ENCODE measurements at places on chromosomes 6 and 20.

DNA sequence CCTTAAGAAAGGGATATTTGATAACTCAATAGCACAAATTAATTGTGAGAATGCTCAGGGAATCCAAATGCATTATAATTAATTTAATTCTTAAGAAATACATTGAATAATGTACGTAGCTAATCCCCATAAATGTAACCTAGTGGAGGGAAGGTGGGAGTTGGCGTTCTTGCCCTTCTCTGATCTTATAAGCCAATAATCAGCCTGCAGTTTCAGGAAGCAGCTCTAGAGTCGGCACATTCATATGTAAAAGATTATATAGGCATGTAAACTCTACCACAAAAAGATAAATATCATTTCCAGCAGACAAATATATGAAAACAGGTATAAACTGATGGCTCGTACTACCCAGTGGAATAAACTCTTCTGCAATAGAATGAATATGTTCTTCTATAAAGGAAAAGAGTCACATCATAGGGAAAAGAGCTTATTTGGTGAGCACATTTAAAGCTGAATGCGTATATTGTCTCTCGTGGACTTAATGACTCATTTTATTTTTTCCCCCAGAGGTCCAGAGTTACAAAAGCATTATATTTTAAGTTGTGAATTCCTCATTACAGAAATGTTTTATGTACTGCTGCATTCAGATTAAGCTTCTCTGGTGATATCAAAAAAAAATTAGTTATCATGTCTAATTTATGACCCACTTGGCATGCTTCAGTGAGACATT lies 112.2 kb downstream of the TFAP2A start:
- DNase-seq, result no peak

- DNase-seq, result no peak
Observed at GRCh38 chr6:33197431-33198048, 2.9 kb downstream of the RXRB start.

DNA sequence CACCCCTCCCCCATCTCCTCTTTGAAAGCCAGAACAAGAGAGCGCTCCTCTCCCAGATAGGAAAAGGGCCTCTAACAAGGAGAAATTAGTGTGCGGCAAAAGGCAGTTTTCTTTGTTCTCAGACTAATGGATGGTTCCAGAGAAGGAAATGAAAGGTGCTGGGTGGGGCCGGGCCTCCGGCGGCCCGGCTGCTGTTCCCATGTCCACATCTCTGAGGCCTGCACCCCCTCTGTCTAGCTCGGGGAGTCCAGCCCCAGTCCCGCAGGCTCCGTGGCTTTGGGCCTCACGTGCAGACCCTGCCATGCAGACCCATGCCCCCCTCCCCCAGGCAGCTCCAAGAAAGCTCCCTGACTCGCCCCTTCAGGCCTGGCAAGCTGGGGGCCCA lies 35.8 kb upstream of the MRGBP start:
- DNase-seq, result no peak

GRCh38 chr6:5782783-5783547 lies 223.8 kb downstream of the NRN1 start:
- no peak for DNase-seq

- DNase-seq, result no peak
Observed at GRCh38 chr6:34239500-34239825, 2.8 kb downstream of the HMGA1 start.

DNA sequence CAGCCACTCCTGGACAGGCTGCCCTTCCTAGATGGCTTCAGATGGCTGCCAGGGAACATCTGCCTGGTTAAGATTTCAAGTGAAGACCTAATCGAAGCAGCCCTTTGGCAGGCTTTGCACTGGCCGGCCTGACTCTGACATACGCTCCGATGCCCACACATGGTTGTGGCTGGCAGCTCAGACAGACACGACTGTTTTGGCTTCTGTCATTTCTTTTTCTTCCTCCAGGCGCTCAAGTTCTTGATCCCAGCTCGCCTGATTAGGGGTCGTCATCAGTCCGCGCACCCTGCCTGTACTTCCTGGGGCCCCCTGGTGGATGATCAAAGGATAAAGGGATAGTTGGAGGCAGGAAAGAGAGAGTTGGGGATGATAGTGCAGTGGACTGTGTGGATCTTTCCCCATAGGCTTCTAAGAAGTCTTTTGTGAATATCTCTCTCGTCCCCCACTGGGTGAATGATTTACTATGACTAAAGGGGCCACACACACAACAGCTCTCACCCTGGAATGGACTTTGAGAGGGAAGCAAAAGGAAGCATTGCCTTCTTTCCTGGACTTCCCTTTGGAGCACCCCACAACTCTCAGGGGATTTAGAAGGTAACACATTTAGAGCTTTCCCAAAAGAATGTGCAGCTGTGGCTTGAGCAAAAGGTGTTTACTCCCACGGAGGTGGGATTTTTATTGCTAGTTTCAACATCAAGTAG lies 21.4 kb upstream of the TRAM2 start:
- no peak for DNase-seq

DNA sequence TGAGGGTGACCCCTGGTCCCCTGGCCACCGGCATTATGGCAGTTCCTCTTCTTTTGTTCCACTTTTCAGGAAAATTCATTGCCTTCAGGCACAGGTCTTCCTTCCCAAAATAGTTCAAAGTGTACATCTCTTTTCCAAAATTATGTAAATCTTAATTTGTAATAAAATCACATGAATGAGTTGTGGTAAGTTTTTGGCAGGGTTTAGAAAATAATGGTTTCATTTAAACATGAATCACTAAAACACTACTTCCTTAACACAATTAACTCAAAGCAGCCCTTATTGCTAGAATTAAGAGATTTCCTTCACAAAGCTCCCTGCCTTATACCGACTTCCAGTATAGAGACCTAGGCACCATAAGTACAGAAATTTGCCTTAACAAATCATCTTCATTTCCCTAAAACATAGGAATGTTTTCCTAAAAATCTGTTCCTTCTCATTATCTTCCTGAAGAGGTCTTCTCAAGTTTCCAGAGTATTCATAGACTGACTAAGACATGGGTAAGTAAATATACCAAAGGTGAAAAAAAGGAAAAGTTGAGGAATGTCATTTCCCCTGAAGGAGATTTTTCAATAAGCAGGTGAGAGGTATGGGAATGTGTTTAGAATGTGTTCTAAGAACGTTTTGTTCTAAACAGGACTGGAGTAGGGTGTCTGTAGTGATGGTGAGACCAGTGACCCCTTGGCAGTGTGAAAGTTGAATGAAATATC lies 148.2 kb upstream of the CITED2 start:
- no peak for DNase-seq

- DNase-seq, result peak; percentile 85
Observed at GRCh38 chr6:32933661-32934085, 7.2 kb downstream of the HLA-DMB start.

GRCh38 chr20:51156041-51156982 lies 133.4 kb upstream of the KCNG1 start:
- no peak for DNase-seq

GRCh38 chr6:5865506-5866031 lies 141.2 kb downstream of the NRN1 start:
- no peak for DNase-seq

- no peak for DNase-seq
Observed at GRCh38 chr6:34457382-34457741, 8.5 kb upstream of the PACSIN1 start.

GRCh38 chr20:37518606-37519507 lies 2.2 kb upstream of the NNAT start:
- DNase-seq, result no peak

DNA sequence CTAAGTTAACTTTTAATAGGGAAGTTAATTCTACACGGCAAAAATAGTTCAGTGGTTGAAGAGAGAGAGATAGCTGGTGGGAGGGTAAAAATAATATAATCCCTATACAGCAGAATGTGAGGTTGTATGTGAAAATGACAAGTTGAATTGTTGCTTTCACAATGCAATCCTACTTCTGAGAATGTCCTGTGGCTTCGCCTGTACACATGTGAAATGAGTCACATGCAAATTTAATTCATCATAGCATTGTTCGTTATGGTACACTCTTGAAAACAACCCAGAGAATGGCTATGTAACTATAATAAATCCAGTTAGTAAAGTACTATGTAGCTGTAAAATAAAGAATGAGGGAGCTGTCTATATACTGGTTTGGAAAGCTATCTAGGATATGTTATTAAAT lies 46.0 kb upstream of the HINT3 start:
- no peak for DNase-seq

DNA sequence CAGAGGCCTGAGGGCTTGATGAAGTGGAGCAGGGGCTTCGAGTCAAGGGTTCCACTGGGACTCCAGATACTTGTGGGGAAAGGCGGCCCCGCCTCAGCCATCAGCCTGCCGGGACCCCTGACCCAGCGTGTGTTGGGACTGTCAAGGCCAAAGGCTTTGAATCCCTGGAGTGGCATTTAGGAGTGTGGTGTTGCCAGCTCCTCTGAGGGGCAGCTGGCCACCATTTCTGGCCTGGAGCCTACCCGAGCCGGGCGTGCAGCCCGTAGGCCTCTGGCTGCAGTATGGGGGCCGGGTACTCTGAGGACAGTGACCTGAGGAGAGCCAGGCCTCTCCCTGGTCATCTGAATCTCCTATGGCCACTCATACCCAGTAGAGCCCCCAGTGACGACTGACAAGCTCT lies 40.0 kb downstream of the RRBP1 start:
- DNase-seq, result no peak

DNA sequence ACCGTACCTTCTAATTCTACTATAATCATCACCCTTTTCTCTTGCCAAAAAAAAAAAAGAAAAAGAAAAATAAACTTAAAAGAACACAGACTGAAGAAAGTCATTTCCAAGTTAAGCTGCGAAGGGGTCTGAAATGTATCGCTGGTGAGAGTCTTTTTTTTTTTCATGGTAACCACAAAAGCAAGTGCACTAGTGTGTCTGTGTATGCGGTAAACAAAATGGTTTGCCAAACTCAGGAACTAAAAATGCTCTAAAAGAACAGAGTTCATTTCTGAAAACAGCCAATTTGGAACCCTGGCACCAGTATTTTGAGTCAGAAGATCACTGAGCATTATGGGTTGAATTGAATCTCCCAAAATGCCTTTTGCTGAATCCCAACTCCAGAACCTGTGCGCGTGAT lies 46.6 kb downstream of the CDH4 start:
- DNase-seq, result no peak

DNA sequence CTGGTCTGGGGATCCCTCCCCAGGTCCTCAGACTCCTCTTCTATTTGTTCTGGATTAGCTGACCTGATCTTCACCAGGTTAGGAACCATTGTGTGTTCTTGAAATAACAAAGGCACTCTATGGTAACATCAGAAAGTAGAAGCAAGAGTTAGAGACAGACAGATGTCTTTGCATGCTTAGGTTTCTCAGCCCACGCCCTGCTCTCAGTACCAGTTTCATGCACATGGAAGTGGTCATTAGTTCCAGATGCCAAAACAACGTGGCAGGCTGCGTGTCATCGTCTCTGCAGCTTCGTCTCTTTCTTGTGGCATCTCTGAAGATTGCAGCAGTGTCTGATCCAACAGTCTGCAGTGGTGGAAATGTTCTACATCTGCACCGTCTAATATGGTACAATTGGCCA lies 89.4 kb downstream of the PACRG start:
- DNase-seq, result no peak

DNA sequence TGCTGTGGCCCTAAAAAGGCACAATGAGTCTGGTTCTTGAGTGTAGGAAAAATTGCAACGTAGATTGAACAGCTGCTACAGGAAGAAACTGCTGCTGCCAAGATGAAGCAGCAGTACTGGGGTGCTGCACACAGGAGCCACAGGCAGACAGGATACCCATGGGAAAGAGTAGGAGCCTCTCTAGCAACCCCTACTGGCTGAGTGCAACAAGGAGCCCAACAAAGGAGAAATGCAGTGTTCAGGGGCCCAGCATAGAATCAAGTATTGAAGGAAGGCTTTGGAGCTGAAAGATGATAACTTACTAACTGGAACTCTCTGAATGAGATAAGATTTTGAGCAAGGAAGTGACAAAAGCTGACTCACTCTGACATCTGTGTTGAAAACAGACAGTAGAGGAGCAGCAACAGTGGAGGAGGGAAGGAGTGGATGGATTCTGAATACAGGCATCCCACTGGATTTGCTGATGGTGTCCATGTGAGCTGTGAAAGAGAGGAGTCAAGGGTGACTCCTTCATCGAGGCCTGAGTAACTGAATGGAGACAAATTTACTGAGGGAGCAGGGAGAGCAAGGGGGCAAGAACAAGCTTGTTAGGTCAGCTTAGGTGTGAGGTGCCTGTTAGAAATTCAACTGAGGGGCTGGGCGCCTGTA lies 534.7 kb upstream of the JARID2 start:
- DNase-seq, result peak; percentile 52

- DNase-seq, result no peak
Observed at GRCh38 chr20:63215101-63216040, 560 bp downstream of the YTHDF1 start.

GRCh38 chr6:11833626-11834592 lies 55.3 kb upstream of the ADTRP start:
- DNase-seq, result no peak

- no peak for DNase-seq
Observed at GRCh38 chr6:164247106-164247505, 832.6 kb downstream of the QKI start.

DNA sequence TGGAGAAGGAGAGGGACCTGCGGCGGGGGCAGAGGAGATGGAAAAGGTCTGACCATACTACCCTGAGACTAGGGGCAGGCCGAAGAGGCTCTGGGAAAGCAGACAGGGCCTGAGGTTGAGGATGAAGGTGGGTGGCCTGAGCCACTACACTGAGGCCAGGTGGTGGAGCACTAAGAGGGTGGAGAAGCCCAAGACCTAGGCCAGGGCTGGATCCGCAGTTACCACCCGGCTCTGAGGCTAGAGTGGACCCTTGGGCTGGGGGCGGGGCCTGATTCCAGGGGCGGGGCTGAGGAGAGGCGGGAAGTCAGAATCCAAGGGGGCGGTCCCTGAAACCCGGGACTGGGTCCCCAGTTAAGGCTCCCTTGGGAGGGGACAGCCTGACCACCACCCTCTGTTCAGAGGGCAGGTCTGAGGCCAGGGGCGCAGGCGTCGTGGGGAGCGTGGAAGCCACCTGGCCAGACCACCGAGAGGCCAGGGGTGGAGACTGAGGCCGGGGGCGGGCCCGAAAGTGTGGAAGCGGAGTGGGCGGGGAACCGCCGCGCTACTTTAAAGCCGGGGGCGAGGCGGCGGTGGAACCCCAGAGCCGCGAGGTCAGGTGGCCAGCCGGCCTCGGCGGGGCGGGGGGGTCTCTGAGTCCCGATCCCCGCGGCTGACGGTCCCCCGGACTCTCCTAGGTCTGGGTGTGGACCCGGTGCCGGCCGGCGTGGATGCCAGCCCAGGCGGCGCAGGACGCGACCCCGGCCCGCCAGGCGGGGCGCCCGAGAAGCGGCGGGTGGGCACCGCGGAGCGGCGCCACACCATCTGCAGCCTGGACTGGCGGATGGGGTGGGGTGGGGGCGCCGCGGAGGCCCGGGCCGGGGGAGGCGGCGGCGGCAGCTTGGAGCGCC lies 8.3 kb downstream of the CCM2L start:
- DNase-seq, result peak; percentile 49

GRCh38 chr6:13272131-13273046 lies 55.9 kb downstream of the TBC1D7 start:
- DNase-seq, result no peak
